OCI-M1 (cell line): ENCODE measurements at places on chromosomes 1 and 21.

DNA sequence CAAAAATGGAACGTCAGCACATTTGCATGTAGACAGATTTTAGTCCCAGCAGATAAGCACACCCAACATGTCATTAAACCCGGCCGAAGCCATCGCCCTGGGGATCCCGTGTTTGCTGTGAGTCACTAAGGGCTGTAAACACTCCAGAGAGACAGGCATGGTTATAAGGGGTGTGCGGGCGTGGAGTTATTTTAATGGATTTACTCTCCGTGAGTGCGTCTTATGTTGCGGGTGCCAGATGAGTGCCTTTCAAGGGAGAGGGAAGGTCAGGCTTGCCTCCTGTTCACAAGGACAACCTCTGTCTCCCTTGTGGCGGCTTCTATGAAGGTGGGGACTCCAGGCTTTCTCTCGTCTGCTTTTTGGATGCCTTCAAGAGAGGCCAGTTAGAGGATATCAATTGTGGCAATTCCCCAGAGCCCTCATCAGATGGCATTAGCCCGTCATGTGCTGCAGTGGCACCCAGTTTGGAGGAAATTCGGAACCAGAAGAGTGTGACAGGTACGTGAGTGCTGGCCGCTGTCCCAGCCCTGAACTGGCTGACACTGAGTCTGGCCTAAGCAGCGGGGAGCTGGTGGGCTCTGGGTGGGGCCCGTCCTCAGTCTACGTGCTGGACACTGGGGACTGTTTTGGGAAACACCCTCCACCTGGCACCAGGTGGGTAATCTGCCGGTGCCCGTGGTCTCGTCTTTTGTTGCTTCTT, 223.8 kb upstream of the TMEM51 start:
- no peak for DNase-seq

GRCh38 chr1:227574926-227575325, 11.6 kb downstream of the ZNF678 start:
- no peak for DNase-seq

DNA sequence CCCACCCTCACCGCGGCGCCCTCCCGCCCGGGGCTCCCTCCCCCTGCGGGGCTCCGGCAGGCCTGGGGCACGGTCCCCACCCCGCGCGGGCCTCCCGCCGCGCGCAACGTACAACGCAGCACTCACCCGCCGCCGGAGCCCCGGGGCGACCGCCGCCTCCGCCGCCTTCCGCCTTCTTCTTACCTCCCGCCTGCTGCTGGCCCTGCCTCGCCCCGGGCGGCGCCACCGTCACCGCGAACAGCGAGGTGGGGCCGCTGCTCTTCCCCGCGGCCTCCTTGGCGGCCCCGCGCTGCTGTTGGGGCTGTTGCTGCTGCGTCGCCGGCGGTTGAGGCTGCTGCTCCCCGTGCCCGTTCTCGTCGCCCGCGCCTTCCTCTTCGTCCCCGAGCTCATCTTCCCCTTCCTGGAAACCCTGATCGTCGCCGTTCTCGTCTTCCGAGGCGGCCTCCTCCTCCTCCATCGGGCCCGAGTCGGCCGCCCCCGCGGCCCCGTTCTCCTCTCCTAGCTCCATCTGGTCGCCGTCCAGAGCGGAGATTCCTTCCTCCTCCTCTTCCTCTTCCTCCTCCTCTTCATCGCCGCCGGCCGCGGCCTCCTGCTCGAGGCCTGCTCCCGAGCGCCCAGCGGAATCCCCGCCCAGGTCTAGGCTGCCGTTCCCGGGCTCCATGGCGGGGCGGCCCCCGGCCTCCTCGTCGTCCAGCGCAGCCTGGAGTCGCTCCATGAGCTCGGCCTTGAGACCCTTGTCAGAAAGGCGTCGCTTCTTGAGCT, 671 bp downstream of the HNRNPU start:
- no peak for DNase-seq

DNA sequence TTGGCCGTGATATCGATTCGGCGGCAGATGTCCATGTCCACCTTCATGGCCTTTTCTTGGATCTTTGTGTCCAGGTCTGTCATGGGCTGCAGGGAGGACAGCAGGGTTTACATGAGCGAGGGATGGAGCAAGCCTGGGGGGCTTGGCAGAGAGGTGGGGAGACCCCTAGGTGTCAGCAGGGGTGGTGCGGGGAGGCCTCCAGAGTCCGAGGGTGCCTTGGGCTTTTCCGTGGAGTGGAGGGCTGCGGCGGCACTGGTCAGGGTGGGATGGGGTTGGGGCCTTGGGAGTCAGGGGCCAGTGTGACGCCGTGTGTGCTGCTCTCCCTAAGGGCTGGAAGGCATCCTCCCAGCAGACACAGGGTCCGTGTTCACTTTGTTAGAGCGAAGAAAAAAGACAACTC, 16.1 kb upstream of the ALDH4A1 start:
- no peak for DNase-seq

GRCh38 chr1:148334339-148335130, 148.6 kb downstream of the PPIAL4G start:
- peak; percentile 99 for DNase-seq

DNA sequence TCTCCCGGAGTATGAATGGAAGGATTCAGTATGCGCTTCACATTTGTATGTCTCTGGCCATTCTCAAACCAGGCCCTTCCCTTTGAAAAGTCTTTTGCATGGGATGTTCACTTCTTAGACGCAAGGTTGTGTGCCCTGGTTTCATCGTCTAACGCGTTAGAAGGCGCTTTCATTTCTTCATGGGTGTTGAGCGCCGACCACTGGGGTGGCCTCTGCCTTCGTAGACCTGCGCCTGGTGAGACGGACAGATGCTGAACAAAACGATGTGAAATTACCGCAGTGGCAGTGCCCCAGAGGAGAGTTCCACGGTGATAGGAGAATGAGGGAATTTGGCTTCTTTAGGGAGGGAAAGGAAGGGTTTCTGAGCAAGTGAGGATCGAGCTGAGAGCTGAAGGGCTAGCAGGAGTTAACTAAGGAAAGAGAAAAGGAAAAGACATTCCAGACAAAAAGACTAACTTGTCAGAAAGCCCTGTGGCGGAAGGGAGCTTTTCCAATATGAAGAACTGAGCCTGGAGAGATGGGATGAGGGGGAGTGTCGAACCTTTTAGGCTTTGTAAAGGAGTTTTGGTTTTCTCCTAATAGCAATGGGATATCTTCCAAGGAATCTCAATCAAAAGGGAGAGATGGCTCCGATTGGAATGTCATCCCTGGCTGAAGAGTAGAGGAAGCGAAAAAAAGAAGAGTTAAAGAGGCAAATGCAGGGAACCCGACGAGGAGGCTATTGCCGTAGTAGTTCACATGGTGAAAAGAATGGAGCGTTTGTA, 951 bp downstream of the GGPS1 start:
- DNase-seq, result peak; percentile 90

GRCh38 chr1:94559921-94560320, 18.4 kb upstream of the F3 start:
- no peak for DNase-seq

- no peak for DNase-seq
Measured at GRCh38 chr1:192588546-192588945, 13.0 kb downstream of the RGS1 start.

- DNase-seq, result peak; percentile 26
Measured at GRCh38 chr1:235557495-235557894, 53.2 kb upstream of the B3GALNT2 start.

DNA sequence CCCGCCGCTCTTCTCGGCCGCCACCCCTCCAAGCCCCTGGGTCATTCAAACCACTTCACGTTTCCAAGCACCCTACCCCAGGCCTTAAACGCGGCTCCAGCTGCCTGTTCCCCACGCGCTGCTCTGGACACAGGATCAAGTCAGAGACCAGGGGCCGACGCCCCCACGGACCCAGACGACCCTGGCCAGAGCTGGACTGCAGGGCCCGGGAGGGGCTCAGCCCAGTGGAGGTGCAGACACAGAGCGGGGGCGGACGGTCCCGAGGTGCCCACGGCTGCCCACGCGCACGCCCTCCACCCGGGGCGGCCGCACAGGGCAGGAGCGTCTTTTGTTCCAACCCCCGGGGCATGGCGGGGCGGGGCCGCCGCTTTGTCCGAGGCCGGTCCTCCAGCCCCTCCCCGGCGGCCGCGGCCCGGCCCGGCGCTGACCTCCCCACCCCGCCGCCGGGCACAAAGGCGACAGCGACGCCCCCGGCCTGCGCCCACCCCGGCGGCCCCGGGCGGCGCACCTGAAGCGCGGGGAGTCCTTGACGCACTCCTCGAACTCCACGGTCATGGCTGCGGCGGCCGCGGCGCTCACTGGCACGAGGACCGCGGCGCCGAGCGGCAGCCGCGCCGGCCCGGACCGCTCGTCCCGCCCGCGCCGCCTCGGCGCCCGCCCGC, 338 bp downstream of the ACAP3 start:
- DNase-seq, result peak; percentile 66

DNA sequence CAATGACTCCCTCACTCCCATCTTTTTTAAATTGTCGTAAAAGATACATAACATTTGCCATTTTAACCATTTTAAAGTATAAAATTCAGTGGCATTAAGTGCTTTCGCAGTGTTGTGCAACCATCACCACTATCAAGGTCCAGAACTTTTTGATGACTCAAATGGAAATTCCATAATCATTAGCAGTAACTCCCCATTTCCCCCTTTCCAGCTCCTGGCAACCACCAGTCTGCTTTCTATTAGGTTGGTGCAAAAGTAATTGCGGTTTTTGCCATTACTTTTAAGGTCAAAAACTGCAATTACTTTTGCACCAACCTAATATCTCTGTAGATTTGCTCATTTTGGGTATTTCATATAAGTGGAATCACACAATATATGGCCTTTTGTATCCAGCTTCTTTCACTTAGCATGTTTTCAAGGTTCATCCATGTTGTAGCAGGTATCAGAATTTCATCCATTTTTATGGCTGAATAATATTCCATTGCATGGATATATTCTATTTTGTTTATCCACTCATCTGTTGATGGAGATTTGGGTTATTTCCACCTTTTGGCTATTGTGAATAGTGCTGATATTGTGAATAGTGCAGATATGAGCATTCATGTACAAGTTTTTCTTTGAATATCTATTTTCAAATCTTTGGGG, 159.7 kb downstream of the HIVEP3 start:
- DNase-seq, result no peak

- no peak for DNase-seq
Measured at GRCh38 chr21:28805885-28806284, 186.8 kb downstream of the LTN1 start.

DNA sequence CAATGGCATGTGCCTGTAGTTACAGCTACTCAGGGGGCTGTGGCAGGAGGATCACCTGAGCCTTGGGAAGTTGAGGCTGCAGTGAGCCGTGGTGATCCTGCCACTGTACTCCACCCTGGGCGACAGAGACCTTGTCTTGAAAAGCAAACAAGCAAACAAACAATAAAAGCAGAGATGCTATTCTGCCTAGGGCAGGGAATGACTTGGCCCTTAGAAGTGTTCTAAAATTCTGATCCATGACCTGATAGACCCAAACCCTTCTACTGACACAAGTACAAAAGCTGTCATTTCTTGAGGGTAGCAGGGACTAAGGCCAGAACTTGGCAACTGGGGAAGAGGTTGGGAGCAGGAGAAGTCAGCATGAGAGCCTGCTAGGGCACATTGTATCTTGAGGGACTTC, 15.6 kb upstream of the NCF2 start:
- DNase-seq, result no peak

- DNase-seq, result no peak
Measured at GRCh38 chr1:208349694-208350330, 105.6 kb upstream of the PLXNA2 start.

DNA sequence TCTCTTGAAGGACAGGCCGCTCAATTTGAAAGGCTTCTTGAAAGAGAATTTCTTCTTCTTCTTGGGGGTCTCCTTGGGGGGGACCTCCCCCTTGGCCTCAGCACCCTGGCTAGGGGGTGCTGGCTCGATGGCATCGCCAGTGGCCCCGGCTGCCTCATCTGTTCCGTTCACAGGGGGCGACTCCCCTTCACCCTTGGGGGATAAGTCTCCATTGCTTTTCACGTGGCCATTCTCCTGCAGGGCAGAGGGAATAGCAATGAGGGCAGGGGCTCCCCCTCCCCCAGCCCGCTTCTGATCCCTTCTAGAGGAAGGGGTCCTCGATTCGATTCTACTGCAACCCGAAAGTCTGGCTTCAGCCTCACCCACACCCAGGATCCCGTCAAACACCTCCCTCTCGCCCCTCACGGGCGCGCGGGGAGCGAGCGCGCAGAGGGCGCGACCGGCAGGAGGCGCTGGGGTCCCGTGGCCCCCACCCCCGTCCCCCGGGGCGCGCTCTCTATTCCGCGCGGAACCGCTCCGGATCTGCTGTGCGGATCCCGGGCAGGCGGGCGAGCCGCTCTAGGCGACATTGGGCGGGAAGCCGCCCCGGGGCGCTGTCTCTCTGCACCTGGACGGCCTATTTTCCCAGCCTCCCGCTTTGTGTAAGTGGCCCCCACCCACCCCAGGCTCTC, 1.0 kb downstream of the MARCKSL1 start:
- peak; percentile 70 for DNase-seq

DNA sequence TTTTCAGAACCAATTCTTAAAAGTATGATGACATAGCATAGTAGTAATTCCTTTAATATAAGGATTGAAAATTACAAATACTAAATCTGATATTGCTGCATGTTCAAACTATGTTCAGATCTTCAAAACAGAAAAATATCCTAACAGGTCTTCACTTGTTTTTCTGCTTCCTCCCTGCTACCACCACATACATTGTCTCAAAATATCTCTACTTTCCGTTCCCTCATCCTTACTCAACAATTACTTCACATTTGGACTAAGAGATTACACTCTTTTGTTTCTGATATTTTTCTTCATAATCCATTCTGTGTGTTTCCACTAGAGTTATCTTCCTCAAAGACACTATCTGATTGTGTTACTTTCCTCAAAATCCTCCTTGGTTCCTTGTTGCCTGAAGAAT, 125.1 kb downstream of the NEK7 start:
- no peak for DNase-seq

DNA sequence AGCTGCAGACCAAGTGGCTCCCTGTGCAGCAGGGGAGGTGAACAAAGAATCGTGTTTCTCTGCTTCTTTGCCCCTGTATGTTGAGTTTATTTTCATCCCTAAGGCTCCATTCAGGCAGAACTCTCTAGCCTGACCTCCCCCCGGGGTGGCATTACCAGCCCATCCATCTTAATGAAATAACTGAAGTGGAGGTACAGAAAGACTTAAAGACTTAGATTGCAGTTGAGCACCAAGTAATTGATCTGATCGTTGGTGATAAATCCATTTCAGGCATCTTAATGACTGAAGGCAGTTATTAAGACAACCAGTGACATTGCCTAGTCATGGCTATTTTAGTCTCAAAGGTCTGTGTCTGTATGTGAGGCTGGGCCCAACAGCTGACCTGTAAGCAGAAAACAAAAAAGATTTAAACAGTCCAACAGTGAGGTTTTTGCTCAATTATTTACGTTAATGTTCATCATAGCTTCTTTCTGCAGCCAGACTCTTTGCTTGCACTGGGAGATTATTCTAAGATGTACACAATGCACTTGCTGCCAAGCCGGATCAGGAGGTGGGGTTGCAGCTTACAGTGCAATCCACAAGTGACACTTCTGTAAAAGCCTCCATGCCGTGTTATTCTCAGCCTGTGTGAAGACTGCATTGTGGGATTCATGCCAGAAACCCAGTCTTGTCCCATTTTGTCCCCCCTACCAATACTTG, 363.0 kb upstream of the DUSP10 start:
- no peak for DNase-seq
